ENCODE measurements at places on chromosomes 1 and 21.

- no peak for DNase-seq
These were observed 66.1 kb downstream of the TENT5C start for GRCh38 chr1:117671781-117672501.

GRCh38 chr1:39632682-39633417 is 6.6 kb downstream of the HEYL start:
- DNase-seq = no peak

GRCh38 chr1:23895082-23895481 is 18.1 kb downstream of the CNR2 start:
- no peak for DNase-seq

GRCh38 chr1:67226688-67227087 is 60.4 kb downstream of the IL23R start:
- no peak for DNase-seq

- DNase-seq = no peak
These were observed 42.1 kb downstream of the TRIM33 start for GRCh38 chr1:114468710-114469468.

GRCh38 chr21:29371464-29371863 is 72.7 kb downstream of the BACH1 start:
- DNase-seq = no peak

GRCh38 chr1:75615613-75616435 is 4.9 kb upstream of the SLC44A5 start:
- DNase-seq = peak; percentile 59

DNA sequence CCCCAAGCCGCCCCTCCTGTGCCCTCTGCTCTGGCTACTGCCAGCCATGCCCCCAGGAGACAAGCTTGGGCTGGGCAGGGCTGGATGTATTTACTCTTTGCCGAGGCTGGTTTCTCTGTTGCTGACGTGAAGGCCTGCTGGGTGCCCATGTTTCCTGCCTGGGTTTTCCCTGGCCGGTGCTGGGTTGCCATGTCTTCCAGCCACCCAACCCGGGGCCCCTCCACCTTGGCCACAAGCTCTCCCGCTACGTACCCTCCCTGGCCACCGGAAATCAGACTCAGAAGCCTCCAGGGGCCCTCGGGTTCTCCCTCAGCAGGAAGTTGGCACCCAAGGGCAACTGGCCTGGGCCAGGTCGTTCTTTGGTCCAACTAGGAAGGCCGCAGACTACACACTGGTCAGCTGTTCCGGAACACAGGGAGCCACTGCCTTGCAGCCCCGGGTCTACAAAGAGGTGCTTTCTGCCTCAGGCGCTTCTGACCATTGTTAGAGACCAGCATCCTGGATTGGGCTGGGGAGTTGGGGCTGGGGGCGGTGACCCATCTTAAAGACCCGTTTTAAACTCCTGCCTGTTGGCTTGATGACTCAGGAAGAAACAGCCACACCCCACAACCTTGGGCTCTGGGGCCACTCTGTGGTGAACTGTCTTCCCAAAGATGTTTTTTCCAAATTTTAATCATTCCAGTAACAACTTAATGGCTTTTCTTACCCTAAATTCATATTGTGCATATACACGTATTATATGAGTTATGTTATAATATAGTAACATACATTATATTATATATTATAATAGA is 71.2 kb upstream of the RUNX3 start:
- DNase-seq = no peak

GRCh38 chr1:113027007-113027406 is 46.0 kb upstream of the LRIG2 start:
- no peak for DNase-seq

- no peak for DNase-seq
These were observed 115.5 kb downstream of the EDEM3 start for GRCh38 chr1:184639205-184639604.

GRCh38 chr1:84836145-84836544 is 56.9 kb downstream of the LPAR3 start:
- DNase-seq = no peak

- no peak for DNase-seq
These were observed 765 bp upstream of the HIPK1 start for GRCh38 chr1:113928187-113928930.

Data from NCI-H1105 treated with DMSO at 0.1 percent for 48 hours (cell line).